Renal cortical epithelial cell (primary cell): ENCODE measurements at places on chromosomes 12 and 14. TPM values are rescaled to one million over a fixed set of nuclear protein-coding genes. Genes with fewer than 3 reads are reported as not detected.
A peak's percentile ranks its signal among the peaks of the same experiment; 100 is the strongest.

DNA sequence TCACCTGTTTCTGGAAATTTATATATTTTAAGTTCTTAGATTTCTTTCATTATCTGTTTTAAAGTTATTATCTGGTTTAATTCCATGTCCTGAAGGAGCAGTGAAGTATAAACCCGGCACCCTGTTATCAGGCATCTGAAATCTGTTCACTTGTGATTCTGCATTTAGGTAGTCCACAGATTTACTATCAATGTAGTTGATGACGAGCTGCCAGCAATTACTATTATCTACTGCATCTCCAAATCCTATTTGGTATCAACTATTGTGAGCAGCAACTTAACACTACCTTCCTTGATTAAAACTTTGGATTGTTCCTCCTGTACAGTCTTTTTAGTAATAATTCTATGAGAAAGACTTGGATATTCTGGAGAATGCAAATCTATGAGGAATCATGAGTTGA, 36.1 kb downstream of the PRORP start:
- DNase-seq: no peak

DNA sequence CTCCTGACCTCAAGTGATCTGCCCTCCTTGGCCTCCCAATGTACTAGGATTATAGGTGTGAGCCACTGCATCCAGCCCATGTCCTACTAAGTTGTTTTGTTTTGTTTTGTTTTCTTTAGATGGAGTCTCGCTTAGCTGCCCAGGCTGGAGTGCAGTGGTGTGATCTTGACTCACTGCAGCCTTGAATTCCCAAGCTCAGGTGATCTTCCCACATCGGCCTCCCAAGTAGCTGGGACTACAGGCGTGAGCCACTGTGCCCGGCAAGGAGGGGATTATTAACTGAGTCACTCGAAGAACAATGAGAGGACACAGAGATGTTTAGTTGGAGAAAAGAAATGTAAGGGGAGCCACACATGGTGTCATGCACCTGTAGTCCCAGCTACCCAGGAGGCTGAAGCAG, 18.0 kb upstream of the ERBB3 start:
- DNase-seq: peak; percentile 61

DNA sequence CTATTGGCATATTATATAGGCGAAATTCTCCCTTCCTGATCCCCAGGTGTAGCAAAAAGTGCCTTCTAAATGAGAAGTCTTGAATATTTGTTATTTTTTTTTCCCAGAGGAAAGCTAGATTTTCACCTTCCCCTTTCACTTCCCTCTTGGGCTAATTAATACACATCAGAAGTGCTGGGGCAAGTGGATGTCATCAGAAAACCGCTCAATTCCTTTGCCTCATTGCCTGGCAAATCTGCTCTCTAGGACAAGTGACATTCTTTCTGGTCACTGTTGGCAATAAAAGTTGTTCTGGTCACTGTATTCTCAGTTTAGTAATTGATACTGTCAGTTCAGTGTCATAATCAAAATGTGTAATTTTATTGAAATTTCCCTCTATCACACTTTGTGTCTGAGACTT, 174.5 kb downstream of the ETNK1 start:
- DNase-seq: no peak

OVCH1 gene
- total RNA-seq: not detected in 2 replicates

DNA sequence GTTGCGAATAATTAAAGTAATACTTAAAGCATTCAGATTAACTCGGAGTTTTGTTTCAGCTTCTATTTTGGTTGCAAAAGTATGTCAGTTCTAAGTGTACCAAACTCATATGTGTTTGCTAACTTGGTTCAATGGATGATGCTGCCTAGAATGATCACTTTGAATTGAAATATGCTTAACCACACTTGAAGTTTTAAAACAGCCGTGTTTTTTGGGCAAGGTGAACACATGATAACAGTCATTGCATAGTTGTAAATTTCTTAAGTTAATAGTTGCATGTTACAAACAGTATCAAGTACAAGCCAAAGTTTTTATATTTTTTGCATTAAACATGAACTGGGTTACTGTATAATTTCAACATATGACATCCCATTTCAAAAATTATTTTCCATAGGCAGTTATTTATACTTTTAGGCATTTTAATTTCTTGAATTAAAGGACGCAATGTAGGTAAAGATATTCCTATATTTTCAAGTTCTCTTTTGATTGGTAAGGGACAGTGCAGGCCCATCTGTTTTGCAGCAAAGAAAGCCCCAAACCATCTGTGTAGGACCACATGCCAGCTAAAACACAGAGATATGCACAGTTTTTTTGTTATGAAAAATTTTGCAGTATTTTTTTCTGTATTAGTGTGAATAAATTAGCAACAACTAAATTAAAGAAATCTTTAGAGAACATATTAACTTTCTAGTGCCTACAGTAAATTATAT, 575.5 kb downstream of the PRKD1 start:
- no peak for DNase-seq

CD69 gene
- total RNA-seq: 0.25 and 1.2 TPM in 2 replicates

DNA sequence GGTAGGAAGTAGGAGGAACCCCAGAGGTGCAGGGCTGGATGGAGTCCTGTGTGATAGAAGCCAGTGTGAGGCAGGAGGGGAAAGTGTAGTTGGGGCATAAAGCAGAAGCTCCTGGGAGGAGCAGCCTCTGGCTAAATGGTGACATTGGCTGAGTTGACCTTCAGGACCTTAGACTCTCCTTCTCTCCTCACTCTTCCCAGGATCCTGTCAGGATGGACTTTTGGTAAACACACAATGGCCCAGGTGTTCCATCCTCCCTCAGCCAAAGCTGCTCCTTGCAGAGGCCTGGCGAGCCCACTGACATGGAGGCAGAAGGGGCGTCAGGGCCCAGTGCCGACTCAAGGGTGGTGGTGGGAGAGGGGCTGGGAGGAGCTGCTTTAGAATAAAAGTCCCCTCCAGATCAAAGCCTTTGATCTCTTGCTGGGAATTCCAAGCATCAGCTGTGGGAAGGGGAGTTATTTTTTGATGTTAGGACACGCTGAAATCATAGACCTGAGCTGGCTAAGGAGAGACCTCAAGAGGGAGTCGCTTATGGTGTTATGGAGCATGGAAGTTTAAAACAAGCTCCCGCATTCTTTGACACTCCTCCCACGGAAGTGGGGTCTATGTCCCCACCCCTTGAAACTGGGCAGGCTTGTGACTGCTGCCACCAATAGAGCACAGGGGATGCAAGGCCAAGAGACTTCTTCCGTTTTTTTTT, 44.1 kb downstream of the SMIM41 start:
- no peak for DNase-seq

DNA sequence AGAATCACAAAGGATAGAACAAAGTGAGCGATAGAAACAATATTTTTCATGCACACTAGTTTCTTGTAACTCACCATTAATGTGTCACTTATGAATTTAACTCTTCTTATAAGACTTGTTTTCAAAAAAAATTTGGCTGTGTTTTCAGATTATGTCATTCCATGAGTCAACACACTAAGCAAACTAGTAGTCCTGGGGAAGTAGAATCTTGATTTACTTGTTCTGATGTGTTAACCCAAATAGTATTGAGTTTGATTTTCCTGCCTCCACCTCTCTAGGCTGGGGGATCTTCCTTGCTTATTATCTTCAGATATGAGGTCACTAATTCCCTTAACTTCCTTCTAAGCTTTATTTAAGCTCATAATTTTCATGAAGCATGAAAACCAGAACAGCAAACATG, 151.0 kb upstream of the SEL1L start:
- no peak for DNase-seq

KRT6A gene
- 1.4 and 116 TPM in 2 replicates for total RNA-seq

C12orf54 gene
- total RNA-seq: not detected in 2 replicates

RASAL1 gene
- total RNA-seq: 16.3 and 36.5 TPM in 2 replicates

GRCh38 chr12:113347107-113347506, 11.3 kb upstream of the PLBD2 start:
- DNase-seq: no peak

DNA sequence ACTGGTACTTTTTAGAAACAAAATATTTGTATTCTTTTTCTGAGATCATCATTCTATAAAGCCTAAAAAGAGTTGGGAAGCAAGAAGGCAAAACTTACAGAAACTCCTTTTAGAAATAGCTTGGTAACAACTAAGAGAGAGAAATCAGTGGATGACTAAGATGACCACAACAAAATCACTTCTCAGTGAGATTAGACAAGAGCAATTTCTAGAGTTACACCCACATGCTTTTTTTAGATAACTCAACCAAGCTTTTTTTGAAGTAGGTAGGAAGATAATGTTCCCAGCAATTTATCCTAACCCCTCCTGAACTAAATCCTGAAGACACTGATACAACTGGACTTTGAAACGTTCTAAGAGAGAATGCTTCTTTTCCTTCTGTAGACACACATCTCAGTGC, 576.4 kb downstream of the SLC6A15 start:
- DNase-seq: no peak

TMEM132D gene
- under 0.01 and 0.05 TPM in 2 replicates for total RNA-seq

OAS2 gene
- 0.30 and 3.8 TPM in 2 replicates for total RNA-seq

DNA sequence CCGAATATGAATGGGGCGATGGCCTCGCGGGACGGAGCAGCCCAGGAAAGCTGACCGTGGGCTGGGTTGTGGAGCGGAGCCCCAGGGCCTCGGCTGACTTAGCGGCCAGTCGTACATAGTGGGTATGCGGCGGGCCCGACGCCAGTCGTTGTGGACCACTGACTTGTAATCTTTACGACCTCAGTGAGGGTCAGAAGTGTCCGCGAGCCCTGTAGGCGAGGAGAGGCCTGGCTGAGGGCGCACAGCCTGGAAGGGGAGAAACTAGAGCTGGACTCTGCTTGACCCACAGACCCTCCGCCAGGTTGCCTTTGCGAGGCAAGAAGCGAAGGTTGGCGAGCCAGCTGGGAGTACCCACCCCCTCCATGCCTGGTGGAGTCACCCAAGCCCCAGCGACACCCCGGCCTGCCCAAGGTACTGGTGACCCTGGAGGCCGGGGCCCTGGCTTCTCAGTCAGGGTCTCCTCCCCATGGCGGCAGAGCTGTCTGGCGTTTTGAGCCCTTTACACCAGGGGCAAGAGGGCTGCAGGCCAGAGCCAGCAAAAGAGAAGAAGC, 15.6 kb upstream of the DYNC1H1 start:
- DNase-seq: no peak
